ENCODE measurements at places on chromosomes 13 and 19. TPM values are rescaled to one million over a fixed set of nuclear protein-coding genes. Genes with fewer than 3 reads are reported as not detected.

HIPK4 gene
- not detected for total RNA-seq

GATAD2A gene
- total RNA-seq = 63.4 TPM

NXNL1 gene
- not detected for total RNA-seq

APLP1 gene
- 9.9 TPM for total RNA-seq

GRCh38 chr13:108780706-108781105, 151.3 kb downstream of the MYO16 start:
- DNase-seq = no peak
